ENCODE measurements at places on chromosomes 6 and 20.

DNA sequence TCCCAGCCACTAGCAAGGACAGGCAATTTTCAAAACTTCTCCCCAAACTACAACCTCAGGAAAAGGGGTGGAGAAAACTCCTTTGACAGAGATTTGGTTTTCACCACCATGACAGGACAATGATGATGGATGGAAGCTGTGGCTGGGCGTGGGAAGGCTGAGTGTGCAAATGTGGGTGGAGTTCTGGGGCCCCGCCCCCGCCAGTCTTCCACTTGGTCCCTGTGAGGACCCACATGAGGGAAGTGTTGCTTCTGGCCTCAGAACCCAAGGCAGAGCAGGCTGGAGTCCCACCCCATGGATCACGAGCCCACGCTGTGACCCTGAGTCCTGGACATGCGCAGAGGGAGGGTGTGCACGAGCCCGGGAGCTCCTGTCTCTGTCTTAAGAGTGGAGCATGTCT lies 21.5 kb upstream of the MRGBP start:
- no peak overlapping the region for H3K4me3 ChIP-seq
- H3K27ac ChIP-seq: no peak overlapping the region
- H3K27me3 ChIP-seq: peaks cover 4% of the 10 kb centered on the region
- H3K4me1 ChIP-seq: peaks cover 48% of the 10 kb centered on the region

GRCh38 chr6:168427184-168427583 lies 13.8 kb upstream of the SMOC2 start:
- no peaks in the 10 kb centered on the region for H3K4me1 ChIP-seq
- no peak overlapping the region for H3K27ac ChIP-seq
- no peak for DNase-seq
- no peak overlapping the region for H3K4me3 ChIP-seq

- H3K4me3 ChIP-seq: no peak overlapping the region
- no peaks in the 10 kb centered on the region for H3K36me3 ChIP-seq
- H3K27me3 ChIP-seq: peaks cover 27% of the 10 kb centered on the region
- no peak for DNase-seq
- no peak overlapping the region for H3K27ac ChIP-seq
Measured at GRCh38 chr6:153031335-153031955, 28.9 kb upstream of the MTRF1L start.

- H3K4me1 ChIP-seq: peaks cover 20% of the 10 kb centered on the region
- no peak overlapping the region for H3K27ac ChIP-seq
- no peak overlapping the region for H3K4me3 ChIP-seq
- no peaks in the 10 kb centered on the region for H3K27me3 ChIP-seq
- peaks cover 42% of the 10 kb centered on the region for H3K36me3 ChIP-seq
Measured at GRCh38 chr6:163469459-163469985, 55.0 kb downstream of the QKI start.

DNA sequence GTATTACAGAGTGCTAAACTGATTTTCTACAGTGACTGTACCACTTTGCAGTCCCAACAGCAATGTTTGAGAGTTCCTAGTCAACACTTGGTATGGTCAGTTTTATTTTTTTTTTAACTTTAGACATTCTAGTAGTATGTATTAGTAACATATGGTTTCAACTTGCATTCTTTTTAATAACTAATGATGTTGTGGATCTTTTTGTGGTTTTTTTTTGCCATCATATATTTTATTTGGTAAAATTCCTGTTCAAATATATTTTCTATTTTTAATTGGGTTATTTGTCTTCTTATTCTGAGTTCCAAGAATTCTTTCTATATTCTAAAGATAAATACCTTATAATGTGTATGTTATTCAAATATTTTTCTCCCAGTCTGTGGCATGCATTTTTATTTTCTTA lies 189.4 kb upstream of the ECI2 start:
- H3K4me1 ChIP-seq: no peaks in the 10 kb centered on the region
- H3K36me3 ChIP-seq: no peaks in the 10 kb centered on the region
- no peak for DNase-seq
- H3K27ac ChIP-seq: no peak overlapping the region
- H3K27me3 ChIP-seq: peaks cover 7% of the 10 kb centered on the region

- no peaks in the 10 kb centered on the region for H3K4me1 ChIP-seq
- DNase-seq: no peak
- H3K4me3 ChIP-seq: no peak overlapping the region
Measured at GRCh38 chr6:105015482-105015881, 58.6 kb downstream of the LIN28B start.

- no peaks in the 10 kb centered on the region for H3K36me3 ChIP-seq
- H3K27ac ChIP-seq: no peak overlapping the region
- no peaks in the 10 kb centered on the region for H3K4me1 ChIP-seq
- no peak for DNase-seq
- no peak overlapping the region for H3K4me3 ChIP-seq
Measured at GRCh38 chr6:21529431-21529830, 64.1 kb upstream of the SOX4 start.

Measured in activated CD4-positive, alpha-beta memory T cell treated with anti-CD3 and anti-CD28 coated beads, Interleukin-2, amount 10 ng/mL, durations not matched to agents 7 days and 5 days (primary cell).